CD4-positive, alpha-beta memory T cell (primary cell): ENCODE measurements at places on chromosomes 1 and 21. TPM values are rescaled to one million over a fixed set of nuclear protein-coding genes. Genes with fewer than 3 reads are reported as not detected.

The PTGER3 gene
- not detected for total RNA-seq

The UBE2U gene
- total RNA-seq: not detected

The CCDC181 gene
- not detected for total RNA-seq

The ATAD3C gene
- 1.6 TPM for total RNA-seq

The TRIM46 gene
- total RNA-seq: 8.4 TPM

The RABIF gene
- 17.3 TPM for total RNA-seq

The ELF3 gene
- 1.1 TPM for total RNA-seq

The TNFRSF1B gene
- 111 TPM for total RNA-seq
